Right kidney (tissue), 9 donors: ENCODE measurements at places on chromosomes 6 and 20.

DNA sequence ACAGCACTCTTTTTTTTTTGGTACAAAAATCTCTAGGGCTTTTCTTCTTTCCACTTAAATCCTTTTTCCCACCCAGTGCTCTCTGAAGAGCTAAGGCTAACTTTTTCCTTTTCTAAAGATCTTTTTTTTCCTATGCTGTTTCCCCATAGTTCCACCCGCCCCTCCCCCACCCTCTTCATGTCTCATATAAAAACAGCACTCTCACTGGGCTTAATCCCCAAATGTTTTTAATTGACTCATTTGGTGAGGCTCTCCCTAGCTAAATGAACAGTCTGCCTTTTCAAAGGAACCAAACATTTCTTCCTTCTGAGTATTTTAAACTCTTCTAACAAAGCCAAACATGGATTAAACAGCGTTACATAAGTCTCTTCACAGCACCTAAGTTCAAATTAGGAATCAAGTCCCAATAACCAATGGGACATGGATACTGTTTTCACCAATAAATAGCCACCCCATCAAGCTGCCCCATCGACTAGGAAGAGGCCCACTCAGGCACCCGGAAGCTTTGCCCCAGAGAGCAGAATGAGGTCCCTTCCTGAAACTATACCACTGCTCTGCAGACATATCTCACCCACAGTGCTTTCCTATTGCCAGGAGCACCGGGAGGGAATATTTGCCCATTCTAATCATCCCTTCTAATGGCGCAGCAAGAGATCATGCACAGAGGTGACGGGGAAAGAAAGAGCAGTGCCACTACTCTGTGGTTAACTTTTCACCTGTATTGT lies 63.7 kb downstream of the ATXN1 start:
- DNase-seq: no peak

GRCh38 chr6:16800942-16801341 lies 39.7 kb upstream of the ATXN1 start:
- no peak for DNase-seq

DNA sequence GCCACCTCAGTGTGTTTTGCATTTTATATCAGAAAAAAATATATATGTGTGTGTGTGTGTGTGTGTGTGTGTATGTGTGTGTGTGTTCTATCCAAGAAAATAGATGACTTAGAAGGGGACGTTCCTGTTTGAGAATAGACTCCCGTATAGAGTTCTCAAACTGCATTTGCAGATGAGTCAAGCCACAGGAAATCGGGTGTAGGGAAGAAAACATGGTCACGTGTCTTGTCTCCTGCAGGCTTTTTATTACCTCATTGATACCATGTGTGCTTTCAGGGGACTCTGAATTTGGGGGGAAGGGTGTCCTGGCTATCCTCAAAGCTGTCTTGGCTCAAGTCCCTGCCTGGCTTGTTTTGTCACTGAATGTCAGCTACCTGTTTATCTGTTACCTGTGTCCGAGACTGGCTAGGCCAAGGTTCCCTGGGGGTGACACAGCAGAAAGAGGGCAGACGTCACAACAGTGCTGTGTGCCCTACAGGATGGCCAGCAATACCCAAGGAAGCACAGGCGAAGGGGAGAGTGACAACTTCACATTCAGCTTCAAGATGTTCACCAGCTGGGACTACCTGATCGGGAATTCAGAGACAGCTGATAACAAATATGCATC lies 55.7 kb upstream of the NOP56 start:
- no peak for DNase-seq

DNA sequence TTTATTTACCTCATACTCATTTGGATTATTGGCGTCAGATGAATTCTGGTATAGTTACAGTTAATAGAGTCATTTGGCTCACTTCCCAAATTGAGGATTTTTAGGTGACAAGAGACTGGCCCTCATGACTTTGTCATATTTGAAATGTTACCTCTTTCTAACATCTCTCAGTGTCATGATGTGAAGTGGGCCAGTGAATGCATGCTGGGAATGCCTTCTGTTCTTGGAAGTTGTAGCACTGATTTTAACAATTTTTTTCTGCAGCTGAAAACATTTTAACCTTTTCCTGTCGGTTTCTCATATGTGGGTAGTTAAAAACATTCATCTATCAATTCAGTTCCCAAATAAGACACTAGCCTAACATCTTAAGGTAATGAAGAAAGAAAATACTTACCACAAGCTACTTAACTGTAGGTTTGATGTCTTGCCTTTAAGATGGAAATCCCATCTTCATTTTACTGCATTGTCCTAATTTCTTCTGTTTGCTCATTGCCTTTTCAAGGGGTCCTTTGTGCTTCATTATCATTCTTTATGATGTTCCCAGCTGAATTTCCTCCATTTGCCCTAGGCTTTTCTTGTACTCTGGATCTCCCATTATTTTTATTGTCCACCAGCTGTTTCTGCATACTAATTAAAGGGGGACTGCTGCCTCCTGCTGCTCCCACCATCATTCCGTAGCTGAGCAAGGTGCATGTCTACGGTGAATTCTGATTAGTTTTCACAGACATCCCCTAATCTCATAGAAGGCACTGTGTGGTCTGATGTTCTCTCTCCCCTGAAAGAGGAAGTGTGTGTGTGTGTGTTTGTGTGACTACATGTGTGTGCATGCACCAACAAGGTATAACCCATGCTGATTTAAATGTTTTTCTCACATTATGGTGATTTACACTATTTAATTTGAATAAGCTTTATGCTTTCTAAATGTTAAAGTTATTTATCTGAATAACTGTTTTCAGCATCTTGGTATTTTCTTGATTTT lies 109.5 kb downstream of the B3GAT2 start:
- DNase-seq: no peak

DNA sequence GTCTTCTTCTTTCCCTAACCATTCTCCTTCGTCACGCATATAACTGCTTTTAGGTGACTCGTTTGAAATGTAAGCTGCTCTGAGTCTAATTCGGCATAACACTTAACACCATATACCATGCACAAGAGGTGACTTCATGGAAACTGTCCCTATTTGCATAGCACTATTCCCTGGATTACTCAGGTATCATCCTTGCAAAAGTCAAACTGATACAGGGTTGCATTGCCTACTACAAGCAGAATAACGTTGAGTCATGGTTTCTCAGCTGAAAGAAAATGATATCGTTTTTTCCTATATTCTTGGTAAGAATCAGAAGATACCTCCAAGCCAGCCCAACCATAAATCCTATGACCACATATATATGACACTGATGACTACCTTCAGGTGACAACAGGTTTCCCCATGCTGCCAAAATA lies 227.5 kb downstream of the ATXN1 start:
- DNase-seq: no peak

GRCh38 chr20:2825761-2826160 lies 9.6 kb downstream of the TMEM239 start:
- no peak for DNase-seq

DNA sequence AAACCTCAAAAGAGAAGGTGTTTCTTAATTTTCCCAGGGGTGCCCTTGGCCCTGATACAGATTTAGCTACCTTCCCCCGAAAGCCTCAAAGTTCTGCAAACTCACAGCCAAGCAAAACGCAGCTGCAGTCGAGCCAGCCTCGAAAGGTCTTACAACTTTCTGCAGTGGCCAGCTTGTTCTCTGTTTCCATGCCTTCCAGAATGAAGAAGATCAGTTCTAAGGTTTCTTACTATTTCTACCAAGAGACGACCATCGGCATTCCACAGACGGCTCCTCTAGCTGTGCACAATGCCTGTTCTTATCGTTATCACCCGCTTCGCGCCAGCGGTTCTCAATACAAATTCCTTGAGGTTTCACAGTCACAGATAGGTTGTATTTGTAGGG lies 28.5 kb upstream of the CCR6 start:
- DNase-seq: no peak
